Stimulated activated CD4-positive, alpha-beta T cell treated with anti-CD3 and anti-CD28 coated beads, Interleukin-15, amount 100 ng/mL, for 1 hour (primary cell): ENCODE measurements at places on chromosomes 4 and X.

DNA sequence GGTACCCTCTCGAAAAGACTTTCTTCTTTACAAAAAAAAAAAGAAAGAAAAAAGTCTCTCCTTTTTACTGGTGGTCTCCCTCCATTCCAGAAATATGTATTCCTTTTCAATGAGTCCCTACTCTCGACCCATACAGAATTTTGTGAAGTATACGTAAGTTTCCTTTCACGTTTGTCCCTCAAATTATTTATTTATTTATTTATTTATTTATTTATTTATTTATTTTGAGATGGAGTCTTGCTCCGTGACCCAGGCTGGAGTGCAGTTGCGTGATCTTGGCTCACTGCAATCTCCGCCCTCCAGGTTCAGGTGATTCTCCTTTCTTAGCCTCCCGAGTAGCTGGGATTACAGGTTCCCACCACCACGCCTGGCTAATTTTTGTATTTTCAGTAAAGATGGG lies 429.2 kb upstream of the AR start:
- no peak for DNase-seq

- DNase-seq, result no peak
Measured at GRCh38 chr4:152588869-152589268, 53.0 kb upstream of the FBXW7 start.

DNA sequence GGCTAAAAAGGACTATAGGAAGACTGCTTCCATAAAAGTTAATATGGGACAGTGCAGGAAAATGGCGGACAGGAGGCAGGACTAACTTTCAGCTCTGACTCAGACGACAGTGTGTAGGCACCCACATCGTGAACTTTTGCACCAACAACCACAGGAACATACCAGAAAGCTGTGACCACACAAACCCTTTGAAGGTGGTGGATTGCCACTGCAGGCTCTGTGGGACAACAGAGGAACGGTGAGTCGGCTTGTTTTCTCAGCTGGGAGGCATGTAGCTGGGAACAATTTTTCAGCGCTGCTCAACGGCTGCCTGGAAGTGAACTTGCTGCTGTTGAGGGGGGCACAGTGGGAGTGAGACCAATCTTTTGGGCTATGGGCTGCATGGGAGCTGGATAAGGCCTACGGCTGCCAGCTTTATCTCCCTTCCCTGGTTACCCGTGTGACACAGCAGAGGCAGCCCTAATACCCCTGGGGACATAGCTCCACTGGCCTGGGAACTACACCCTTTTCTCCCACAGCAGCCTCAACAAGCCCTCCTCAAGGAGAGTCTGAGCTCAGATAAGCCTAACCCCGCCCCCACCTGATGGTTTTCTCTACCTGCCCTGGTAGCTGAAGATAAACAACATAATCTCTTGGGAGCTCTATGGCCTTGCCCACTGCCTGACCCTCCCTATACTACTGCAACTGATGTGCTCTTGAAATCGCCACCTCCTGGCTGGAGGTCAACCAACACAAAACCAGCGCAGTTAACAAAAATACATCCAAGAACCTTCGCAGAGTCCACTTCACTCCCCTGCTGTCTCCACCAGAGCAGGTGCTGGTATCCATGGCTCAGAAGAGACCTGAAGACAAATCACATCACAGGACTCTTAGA lies 1537.0 kb downstream of the C4orf33 start:
- DNase-seq, result no peak

- DNase-seq, result no peak
Measured at GRCh38 chr4:85474818-85475630, at the start of gene ARHGAP24. Gene ARHGAP24 (plus strand): TSS chr4:85475150.

GRCh38 chr4:120922381-120923206 lies at the start of gene PRDM5:
Gene PRDM5 (minus strand): TSS chr4:120922726. CDS start chr4:120922608, 118 bp downstream.
- DNase-seq, result no peak
